ENCODE measurements at places on chromosomes 6 and 20.
A peak's percentile ranks its signal among the peaks of the same experiment; 100 is the strongest.

- no peak for DNase-seq
These were observed 6.1 kb downstream of the PDRG1 start for GRCh38 chr20:31945785-31946184.

- no peak for DNase-seq
These were observed 126.5 kb upstream of the B3GAT2 start for GRCh38 chr6:71083308-71083820.

DNA sequence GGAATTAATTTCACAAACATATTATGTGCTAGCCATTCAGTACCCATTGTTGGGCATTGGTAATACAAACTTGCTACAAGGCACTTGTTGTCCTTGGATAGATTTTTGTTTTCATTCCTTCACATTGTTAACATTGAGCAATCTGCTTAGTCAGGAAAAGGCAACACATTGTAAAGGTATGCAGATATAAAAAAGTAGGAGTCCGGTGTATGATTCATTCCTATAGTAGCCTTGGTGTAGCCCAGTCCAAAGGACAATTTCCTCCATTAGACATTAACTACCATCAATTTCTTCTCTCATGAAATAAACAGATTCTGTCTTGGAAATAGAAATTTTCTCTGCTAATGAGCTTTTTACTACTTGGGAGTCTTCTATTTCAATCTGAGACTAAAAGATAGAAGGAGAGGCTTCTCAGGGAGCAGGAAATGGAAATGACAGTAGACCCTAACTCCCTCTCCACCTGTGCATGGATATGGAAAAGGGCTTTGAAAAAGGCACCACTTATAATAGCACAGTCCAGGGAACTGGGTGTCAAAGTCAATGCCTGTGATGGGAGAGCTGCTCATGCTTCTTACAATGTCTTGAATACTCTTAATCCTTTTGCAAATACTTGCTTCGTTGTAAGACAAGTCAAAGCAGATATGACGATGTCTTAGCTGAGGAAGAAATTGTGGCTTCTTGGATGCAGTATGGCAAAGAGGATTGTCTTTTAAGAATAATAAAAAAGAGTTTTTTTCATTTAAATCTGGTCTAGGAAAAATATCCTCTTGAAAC lies 369.4 kb upstream of the CITED2 start:
- DNase-seq = no peak

DNA sequence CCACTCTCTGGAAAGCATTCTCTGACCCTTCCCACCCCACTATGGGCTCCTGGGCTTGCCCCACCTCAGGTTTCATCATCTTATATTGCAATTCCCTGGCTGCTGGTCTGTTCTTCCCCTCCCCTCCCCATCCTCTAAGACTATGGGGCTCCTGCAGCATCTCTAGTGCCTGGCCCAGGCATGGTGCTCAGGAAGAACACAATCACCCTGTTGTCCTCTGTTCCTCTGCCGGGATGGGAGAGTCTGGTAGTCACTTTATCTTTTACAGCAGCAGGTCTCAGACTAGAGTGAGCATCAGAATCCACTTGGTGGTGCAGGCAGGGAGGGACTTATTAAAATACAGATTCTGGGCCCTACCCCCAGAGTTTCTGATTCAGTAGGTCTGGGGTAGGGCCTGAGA lies 5.0 kb upstream of the LPIN3 start:
- no peak for DNase-seq

GRCh38 chr6:43009124-43009523 lies 4.6 kb downstream of the MEA1 start:
- DNase-seq = peak; percentile 41

- no peak for DNase-seq
These were observed 45.5 kb downstream of the HMGN3 start for GRCh38 chr6:79188885-79189480.

DNA sequence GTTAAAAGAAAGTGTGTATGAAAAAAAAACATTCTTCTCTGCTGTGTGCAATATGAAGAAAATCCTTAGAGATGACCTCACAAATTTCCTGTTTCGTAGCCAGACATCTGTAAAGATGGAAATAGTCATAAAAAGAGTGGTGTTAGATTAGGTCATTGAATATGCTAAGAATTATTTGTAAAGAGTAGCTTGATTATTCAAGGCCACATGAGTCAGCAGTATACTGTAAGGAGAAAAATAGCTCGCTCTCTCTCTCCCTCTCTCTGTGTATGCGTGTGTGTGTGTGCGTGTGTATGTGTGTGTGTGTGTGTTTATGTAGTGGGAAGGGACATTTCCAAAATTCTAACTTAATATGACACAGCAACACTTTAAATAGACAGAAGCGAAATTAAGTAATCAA lies 78.8 kb downstream of the PTCHD4 start:
- DNase-seq = no peak
